ENCODE measurements at places on chromosomes 6 and 20.

- no peak for DNase-seq
Measured at GRCh38 chr20:8352486-8352885, 220.4 kb downstream of the PLCB1 start.

- no peak for DNase-seq
Measured at GRCh38 chr6:87375315-87375714, 30.7 kb downstream of the C6orf163 start.

- DNase-seq = no peak
Measured at GRCh38 chr6:152651986-152652385, 14.8 kb upstream of the SYNE1 start.

GRCh38 chr6:131628726-131629125, 684 bp upstream of the MED23 start:
- DNase-seq = peak; percentile 83

- DNase-seq = no peak
Measured at GRCh38 chr20:45997187-45997586, 11.5 kb upstream of the MMP9 start.

GRCh38 chr6:133131621-133132465, 109.3 kb upstream of the EYA4 start:
- no peak for DNase-seq

- DNase-seq = no peak
Measured at GRCh38 chr6:46491201-46491627, at the start of gene RCAN2. TSS of gene RCAN2 (minus strand) at chr6:46491449.

DNA sequence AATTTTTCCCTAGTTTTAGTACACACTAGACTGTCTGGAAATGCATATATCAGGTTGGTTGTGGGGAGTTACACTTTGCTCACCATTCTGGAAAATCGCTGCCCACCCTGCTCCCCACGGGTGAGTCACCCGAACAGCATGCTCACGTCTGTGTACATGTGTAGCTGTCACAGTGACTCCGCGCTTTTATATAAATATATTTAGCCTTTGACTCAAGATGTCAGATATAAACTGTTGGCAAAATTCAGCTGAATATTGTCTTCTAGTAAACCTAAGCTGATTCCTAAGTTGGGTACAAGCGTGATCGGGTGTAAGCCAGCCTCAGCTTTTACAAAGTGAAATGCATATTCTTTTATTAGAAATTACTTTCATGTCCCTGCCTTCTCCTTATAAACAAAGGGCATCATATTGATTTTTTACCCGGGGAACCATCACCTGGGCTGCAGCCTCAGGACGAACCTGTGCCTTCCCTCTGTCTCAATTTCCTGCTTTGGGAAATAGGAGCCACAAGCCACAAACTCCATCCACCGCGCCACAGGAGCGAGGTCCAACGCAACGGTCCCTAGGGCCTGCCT, 4.3 kb downstream of the SDCBP2 start:
- no peak for DNase-seq

DNA sequence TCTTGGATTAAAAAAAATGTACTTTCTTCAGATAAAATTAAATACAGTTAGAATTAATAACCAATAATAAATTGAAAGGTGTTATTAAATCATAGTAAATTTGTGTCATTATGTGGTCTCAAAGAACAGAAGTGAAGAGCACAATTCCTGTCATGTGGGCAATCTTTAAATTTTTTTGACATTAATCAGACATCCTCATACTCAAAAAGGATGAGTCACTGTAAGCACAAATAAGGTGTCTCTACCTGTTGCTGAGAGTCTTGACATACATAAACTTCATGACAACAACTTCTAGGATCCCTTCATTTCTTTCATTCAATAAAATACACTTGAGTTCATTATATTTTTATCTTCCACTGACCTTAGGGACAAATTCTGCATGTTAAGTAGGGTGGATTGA, 76.1 kb downstream of the SLC22A3 start:
- no peak for DNase-seq

DNA sequence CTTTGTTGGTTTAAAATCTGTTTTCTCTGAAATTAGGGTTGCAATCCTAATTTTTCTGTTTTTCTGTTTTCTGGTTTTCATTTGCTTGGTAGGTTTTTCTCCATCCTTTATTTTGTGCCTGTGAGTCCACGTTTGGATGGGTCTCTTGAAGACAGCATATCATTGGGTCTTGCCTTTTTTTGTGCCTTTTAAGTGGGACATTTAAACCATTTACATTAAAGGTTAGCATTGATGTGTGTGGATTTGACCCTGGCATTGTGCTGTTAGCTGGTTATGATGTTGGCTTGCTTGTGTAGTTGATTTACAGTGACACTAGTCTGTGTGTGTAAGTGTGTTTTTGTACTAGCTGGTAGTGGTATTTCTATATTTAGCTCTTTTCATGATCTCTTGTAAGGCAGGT, 28.0 kb upstream of the CST5 start:
- no peak for DNase-seq

- no peak for DNase-seq
Measured at GRCh38 chr6:16514249-16514648, 247.0 kb downstream of the ATXN1 start.

GRCh38 chr6:158769234-158769770, 49.9 kb downstream of the EZR start:
- no peak for DNase-seq

DNA sequence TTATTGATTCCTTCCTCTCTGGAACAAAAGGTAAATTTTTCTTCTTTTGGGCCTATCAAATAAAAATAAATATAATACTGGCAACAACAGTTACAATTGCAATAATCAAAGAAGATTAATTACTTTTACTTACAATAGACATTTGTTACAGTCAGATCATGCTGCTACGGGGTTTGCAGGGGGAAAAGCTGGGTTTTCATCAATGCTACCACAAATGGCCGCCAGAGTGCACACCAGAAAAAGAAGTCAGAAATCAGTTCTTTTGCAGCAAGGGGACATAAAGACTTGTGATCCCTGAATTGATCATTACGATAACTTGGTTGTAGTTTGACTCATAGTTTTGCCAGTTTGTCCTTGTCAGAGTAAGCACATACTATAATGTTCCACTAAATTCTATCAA, 714.5 kb upstream of the EYS start:
- peak; percentile 1 for DNase-seq

DNA sequence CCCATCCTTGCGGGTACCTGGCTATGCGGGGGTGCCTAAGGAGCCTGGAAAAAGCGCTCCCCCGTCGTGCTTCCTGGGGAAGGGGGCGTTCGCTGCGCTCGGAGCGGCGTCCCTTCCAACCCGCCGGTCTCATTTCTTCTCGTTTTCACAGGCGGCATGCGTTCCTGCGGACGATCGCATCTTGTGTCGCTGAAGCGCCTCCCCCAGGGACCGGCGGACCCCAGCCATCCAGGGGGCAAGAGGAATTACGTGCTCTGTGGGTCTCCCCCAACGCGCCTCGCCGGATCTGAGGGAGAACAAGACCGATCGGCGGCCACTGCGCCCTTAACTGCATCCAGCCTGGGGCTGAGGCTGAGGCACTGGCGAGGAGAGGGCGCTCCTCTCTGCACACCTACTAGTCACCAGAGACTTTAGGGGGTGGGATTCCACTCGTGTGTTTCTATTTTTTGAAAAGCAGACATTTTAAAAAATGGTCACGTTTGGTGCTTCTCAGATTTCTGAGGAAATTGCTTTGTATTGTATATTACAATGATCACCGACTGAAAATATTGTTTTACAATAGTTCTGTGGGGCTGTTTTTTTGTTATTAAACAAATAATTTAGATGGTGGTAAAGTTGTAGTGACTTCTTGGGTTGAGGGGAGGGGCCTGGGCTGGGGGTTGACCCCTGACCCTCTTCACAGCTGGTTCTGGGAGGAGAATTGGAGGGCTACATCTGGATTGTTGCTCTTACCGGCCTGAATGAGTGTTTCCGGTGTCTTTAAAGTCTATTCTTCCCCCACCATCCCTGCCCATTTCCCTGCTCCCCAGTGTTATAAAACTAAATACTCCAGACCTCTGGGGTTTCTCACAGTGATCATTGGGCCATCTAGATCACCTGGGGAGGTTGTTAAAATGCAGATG, 1.1 kb downstream of the ID1 start:
- DNase-seq = no peak

- peak; percentile 90 for DNase-seq
Measured at GRCh38 chr6:153058291-153058690, 55.8 kb upstream of the MTRF1L start.

DNA sequence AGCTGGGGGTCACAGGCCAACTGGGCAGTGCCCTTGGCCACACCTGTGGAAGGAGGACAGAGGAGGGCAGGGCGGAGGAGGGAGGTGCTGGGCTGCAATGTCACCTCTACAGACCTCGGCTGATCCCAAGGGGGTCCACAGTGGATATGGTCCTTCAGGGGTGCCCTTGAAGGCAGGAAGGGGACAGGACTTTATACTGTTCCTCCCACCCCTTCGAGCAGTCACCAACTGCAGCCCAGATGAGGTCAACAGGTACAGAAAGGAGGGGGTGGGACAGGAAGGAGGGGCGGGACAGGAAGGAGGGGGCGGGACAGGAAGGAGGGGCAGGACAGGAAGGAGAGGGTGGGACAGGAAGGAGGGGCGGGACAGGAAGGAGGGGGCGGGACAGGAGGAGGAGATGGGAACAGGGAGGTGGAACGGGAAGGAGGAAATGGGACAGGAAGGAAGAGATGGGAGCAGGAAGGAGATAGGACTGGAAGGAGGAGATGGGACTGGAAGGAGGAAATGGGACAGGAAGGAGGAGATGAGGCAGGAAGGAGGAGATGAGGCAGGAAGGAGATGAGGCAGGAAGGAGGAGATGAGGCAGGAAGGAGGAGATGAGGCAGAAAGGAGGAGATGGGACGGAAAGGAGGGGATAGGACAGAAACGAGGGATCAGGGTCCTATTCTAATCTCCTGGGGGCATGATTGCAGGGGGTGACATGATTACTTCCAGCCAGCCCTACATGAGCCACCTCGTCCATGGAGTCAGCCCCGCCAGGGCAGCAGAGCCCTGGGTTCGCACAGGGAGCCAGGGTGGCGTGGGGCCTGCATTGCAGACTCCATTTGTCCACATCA, 19.4 kb upstream of the MRGBP start:
- no peak for DNase-seq

DNA sequence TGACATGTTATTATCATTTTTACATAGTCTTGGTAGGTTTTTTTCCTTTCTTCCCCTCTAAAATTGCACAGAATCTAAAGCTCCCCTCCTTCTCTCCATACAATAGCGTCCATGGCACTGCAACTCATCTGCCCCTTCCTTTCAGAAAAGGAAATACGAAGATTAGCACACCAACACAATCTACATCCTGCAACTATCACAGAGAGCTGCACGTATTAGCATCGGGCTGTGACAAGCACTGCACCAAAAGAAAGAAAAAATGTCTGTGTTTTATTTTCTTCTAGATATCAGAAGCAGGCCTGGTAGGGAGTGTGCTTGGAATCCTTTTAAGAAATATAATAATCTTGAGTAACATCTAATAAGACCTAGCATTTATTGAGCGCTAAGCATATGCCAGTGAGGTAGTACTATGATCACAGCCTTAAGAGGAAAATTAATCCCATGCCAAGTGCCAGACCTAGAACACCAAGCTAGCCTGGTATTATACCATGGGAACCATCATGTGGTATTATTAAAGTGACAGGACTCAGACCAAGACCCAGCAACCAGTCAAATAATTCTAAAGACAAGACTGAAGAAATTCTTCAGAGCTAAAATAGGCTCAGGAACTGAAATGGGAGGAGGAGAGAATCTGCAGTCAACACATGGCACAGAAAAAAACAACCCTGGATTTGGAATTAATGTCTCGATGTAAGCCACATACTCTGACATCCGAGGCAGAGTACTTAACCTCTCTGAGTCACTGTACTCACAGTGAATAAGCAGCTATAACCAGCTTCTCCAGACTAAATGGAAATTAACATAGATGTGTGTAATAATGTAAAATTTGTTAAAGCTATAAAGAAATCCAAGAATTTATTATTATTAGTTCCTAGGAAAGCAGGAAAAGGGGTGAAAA, 124.3 kb downstream of the IPCEF1 start:
- DNase-seq = no peak

GRCh38 chr6:37279366-37280134, 21.6 kb upstream of the TMEM217 start:
- DNase-seq = no peak

- DNase-seq = no peak
Measured at GRCh38 chr20:57957411-57958049, 247.7 kb upstream of the PMEPA1 start.

DNA sequence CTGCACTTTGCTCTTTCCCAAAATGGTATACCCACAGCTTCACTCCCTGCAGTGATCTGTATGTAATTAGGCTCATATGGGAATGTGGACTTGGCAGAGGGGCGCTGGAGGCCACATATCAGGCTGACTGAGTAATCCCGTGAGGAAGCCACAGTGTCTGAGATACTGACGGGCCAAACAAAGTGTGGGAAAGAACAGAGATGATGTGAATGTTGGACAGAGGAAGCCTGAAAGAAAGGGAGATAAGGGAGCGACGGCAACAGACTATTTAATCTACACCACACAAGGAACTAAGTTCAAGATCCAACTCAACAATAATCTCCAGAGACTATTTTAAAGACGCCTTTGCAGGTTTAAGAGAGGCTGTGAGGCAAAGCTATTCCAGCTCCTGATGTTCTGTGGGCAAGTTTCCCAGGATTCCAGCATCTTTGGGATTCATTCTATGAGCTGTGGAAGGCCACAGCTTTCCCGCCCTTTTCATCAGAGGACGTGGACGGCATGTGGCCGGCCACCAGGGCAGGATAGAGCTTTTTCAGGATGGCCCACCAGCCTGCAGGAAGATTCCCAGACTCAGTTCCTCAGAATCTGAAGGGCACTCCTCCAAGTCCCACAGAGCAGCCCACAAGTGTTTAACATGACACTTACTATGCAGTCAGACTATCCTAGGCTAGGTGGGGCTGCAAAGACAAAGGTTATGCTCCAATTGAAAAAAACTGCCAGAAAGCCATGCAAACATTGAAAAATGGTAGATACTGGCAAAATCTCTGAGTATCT, 237.5 kb downstream of the ATXN1 start:
- no peak for DNase-seq

- DNase-seq = no peak
Measured at GRCh38 chr20:15061955-15062354, 724.5 kb upstream of the FLRT3 start.

- DNase-seq = no peak
Measured at GRCh38 chr6:4788953-4789584, 12.9 kb downstream of the CDYL start.

GRCh38 chr6:6699741-6700367, 111.3 kb downstream of the LY86 start:
- no peak for DNase-seq

- no peak for DNase-seq
Measured at GRCh38 chr6:132971676-132972075, 157.3 kb downstream of the RPS12 start.

- no peak for DNase-seq
Measured at GRCh38 chr6:32129297-32130088, 595 bp downstream of the FKBPL start.

DNA sequence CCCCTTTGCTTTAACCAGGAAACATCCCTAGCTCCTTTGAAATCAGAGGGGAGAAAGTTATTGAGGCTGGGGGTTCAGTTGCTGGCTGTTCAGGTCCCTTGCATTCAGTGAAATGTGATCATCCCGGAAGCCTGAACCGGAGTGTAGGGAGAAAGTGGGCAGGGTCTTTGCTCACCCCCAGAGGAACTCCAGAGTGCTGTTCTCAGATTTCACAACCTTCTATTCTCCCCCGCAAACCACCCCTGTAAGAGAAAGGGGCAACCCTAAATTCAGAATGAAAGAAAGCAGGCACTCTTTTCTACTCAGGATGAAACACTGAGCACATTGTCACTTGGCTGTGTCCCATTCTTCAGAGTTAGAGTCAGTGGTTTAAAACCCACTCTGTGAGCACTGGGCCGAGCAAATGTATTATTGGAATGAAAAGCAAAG, 139.8 kb downstream of the KHDC1L start:
- peak; percentile 53 for DNase-seq
